ENCODE measurements at places on chromosomes 3 and 15.

GRCh38 chr15:79265987-79266579 lies 16.4 kb upstream of the ANKRD34C start:
- no peak for DNase-seq

DNA sequence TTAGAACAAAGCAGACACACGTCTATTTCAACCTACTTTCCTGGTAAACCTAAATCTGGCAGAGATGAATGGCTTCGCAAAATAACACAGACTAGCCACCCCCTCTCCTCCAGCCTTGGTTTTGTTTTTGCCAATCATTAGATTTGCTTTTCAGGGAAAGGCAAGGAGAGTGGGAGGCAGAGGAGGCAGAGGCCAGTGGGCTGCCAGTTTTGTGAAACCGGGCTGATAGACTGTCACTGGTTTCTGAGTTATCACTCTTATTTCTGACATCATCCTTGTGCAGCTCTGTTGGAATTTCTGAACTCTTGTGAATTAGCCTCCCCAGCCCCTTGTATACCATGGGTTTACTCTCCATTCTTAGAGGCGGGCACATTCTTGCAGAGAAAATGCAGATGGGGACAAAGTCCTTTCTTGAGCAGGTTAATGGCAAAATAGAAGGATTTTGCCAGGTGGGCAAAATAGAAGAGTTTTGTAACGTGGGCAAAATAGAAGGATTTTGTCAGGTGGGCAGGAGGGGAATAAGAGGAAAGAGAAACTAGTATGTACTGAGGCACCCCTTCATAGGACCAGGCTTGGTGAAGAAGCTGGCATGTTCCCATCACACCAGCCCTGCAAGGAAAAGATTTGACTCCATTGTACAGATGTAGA lies 3.2 kb upstream of the FEM1B start:
- DNase-seq, result no peak

DNA sequence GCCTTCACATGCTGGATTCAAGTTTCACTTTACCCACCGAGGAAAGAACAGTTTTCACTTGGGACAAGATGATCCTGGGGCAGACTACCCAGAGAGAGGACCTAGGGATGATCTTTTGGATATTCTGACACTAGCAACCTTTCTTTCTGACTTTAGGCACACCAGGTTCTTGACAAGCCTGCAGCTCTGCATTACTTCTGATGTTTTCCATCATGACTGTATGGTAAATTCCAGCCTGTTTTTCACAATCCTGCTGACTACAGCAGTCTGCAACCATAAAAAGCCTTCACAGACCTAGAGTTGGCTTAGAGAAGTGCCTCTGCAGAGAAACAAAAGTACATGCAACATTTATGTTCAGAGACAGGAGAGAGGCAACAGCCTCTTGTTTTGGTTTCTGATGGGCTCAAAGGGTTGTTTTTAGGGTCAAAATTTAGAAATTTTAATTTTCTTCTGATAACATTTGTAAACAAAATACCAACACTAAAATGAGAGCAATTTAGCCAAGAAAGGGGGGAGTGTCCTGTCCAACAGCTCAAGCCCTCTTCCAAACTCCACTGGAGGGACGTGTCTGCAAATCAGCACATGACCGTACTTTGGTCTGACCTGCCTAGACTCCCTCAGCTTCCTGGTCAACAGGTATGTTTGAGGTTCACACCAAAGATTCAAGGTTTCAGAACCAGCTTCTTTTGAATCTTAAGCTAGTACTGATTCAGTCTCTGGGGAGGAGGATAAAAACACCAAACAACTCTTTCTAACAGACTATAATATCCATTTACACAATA lies 799 bp downstream of the ABI3BP start:
- DNase-seq, result no peak

- no peak for DNase-seq
Observed at GRCh38 chr3:44516230-44516629, 38.8 kb upstream of the ZNF445 start.

DNA sequence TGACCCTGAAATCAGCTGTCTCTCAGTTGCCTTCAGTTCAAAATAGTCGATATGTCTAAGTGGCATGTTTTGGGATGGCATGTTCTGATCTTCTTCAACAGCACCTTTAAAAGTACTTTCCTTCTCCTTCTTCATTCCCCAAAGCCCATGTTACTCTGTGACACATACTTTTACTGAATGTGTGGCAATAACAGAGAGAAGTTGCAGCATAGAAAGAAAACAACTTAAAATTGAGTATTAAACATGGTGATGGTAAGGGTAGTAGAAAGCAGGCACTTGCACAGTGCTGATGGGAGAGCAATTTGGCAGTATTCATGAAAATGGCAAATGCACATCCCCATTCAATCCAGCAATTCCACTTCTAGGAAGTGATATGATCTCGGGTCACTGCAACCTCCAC lies 12.3 kb upstream of the ULK4 start:
- DNase-seq, result no peak

DNA sequence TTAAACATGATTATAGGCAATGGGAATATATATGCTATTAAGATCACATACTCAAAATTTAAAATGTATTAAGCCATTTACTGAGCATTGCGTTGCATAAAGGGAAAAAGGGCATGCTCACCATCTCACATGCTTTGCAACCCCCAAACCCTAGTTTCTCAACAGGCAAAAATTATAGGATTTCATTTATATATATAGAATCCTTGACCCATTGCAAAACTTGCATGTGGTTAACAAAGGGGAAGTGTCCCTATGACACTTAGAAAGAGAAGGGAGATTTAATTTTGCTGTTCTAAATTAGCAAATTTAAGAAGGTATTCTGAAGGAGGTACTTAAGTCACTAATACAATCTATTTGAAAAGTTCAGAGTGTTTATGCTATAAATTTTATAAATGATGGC lies 837.8 kb downstream of the DIPK2A start:
- DNase-seq, result no peak

DNA sequence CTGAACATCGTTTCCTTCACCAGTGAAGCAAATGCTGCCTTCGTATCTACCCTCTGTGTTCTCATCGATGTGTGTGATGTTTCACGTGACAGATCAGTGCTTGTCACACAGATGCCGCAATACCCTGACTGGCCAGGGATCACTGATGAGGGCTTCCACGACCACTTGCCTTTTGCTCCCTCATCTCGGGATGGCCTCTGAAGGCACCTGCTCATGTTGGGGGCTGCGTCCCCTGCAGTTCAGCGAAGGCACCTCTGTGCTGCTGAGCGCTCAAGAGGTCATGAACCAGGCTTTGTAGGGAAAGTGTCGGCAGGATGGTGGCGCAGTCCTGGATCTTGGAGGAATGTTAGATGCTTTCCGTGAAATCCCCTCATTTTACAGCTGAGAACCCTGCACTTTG lies 79.2 kb upstream of the KLF13 start:
- no peak for DNase-seq

- DNase-seq, result no peak
Observed at GRCh38 chr3:32626631-32627030, 56.0 kb upstream of the DYNC1LI1 start.

DNA sequence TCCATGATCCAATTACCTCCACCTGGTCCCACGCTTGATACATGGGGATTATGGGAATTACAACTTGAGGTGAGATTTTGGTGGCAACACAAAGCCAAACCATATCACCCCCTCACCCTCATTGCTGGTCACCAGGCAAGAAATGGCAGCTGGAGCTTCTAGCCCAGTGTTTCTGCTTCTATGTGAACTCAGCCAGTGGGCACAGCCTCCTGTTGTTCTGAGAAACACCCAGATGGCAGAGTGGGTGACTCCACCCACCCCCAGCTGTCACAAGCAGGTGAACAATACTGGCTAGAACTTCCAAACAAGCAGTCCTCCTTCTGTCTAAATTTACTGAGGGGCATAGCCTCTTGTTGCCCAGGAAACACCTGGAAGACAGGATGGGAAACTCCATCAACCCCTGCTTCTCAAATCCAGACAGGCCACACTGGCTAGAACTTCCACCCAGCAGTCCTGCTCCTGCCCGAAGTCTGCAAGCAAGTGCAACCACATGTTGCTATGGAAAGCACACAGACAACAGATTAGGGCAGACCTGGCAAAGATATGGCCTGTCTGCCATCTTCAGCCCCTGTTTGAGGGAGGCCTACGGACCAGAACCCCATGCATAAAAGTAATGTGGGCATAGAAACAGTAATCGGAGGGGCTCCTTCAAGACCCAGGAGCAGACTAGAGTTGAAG lies 114.1 kb downstream of the DTWD1 start:
- DNase-seq, result no peak

GRCh38 chr3:151008699-151009098 lies 36.2 kb upstream of the CLRN1 start:
- DNase-seq, result no peak

DNA sequence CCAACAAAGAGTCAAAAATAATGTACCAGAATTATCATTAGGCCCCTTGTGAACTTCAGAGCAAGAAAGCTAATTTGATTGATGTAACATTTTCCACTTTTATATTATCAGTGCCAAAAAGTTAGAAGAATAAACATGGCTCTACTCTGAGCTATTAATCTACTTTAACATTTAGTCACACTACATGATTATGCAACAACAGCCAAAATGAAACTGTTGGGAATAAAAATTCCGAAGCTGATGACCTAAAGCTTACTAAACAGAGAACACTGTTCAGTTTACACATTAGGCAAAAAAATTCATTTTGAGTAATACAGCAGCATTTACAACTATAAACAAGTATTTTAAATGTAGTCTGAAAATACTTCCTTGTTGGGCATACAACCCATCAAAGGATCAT lies 1134.1 kb downstream of the EPHA3 start:
- no peak for DNase-seq

DNA sequence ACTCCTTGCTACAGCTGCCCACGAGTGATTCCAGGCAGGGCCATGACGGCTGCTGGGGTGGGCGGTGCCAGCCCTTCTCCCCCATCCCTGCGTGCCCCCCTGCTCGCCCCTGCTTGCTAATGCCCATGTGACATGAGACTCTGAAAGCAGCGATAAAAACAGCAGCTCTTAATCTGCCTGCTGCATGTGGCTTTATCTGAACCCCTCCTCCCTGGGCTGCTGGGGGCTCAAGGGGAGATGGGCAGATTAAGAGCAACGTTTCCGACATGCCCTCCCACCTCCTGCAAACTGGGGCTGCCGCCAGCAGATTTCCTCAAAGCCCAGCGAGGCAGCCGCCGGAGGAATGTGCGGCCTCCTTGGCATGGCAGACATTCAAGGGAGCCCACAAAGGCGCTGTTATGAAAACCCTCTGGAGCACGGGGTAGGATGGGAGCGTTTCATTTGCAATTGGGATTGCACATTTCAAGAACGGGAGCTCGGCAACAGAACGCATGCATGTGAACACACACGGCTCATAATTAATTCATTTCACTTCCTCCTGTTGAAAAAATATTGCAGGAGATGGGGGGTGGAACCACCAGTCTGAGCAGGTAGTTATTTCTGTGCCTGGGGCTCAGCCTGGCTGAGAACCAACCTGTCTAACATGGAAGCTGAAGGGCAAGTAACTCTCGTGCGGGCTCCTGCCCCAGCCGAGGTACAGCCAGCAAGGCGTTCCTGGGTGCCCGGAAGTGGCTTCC lies 504.2 kb upstream of the PROK2 start:
- DNase-seq, result no peak

DNA sequence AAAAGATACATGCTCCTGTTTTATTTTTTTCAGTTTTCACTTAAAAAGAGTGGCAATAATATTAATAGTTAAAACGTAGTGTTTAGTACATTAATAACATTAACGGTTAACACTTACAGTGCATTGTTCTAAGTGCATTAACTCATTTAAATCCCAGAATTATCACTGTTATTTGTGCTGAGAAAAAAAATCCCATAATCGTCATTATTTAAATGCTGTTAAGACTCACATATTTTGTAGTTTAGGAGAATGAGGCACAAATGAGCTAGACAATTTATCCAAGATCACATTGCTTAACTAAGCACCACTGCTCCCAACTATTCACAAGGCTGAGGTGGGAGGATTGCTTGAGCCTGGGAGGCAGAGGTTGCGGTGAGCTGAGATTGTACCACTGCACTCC lies 34.9 kb downstream of the CHAC1 start:
- no peak for DNase-seq

DNA sequence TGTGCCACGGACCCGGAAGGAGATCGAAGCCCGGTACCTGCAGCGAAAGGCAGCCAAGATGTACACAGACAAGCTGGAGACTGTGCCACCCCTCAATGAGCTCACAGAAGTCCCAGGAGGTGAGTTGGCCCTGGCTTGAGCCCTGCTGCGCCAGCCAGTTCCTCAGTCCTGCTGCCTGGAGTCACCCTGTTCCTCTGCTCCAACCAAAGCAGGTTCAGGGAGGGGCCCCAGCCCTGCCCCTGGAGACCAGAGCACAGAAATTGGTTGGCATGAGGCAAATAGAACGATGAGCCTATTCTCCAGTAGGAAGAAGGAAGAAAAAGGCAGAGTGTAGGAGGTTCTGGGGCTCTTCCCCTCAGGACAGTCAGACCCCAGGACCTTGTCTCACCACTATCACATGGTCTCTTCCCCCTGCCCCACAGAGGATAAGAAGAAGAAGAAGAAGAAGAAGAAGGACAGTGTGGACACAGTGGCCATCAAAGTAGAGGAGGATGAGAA lies 8.0 kb downstream of the TMIE start:
- no peak for DNase-seq

DNA sequence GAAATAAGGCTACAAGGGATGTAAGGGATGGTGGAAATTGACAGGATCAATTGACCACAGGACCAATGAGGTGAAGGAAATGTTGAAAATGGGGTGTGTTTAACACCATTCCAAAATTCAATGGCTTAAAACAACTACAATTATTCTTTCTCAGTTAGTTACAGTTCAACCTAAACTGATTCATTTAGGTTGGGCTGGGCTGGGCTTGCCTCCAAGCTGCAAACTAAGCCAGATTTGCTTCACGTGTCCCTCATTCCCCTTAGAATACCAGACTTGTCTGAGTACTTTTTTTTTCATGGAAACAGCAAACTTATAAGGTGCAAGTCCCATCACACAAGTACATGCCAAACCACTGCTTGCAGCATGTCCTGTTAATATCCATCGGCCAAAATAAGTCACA lies 280.1 kb downstream of the NEK10 start:
- no peak for DNase-seq

DNA sequence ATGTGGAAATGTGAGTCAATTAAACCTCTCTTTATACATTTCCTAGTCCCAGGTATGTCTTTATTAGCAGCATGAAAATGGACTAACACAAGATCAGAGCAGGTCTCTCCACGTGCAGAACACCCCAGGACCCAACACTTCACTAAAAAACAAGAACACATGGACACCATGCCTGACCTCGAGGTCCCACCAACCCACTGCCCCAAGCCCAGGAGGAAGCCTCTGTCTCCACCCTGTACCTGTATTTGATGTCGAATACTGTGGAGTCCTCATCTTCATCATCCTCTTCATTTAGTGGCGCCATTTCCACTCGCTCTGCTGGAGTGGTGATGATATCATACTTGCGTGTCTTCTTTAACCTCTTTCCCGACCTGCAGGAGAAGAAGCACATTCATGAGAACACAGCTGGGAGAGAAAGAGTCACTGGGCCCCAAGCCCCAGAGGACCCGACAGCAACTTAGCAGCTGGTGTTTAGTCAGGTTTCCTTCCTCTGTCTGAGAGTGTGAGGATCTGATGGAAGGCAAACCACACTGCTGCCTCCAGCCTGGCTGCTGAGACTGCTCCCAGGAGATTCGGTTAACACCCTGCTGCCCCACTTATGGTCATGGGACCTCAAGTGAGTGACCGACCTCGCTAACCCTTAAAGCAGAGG lies 25.5 kb downstream of the FAM174B start:
- DNase-seq, result no peak

Data from SHP77 (cell line).